Stimulated activated CD4-positive, alpha-beta T cell treated with anti-CD3 and anti-CD28 coated beads, Interleukin-4, amount 100 ng/mL, for 48 hours (primary cell): ENCODE measurements at places on chromosomes 5 and 9.

DNA sequence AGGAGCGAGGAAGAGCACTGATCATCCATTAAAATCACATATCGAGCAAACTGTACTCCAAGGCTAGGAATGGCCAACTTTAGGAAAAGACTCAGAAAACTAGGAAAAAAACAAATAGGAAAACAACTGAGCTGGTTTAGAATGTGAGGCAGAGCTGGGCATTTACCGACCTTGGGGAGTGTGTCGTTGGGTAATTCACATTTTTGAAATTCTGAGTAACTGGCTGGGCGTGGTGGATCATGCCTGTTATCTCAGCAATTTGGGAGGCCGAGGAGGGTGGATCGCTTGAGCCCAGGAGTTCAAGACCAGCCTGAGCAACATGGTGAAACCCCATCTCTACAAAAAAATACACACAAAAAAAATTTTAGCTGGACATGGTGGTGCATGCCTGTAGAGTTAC, 70.1 kb downstream of the ZFAND5 start:
- DNase-seq: no peak

DNA sequence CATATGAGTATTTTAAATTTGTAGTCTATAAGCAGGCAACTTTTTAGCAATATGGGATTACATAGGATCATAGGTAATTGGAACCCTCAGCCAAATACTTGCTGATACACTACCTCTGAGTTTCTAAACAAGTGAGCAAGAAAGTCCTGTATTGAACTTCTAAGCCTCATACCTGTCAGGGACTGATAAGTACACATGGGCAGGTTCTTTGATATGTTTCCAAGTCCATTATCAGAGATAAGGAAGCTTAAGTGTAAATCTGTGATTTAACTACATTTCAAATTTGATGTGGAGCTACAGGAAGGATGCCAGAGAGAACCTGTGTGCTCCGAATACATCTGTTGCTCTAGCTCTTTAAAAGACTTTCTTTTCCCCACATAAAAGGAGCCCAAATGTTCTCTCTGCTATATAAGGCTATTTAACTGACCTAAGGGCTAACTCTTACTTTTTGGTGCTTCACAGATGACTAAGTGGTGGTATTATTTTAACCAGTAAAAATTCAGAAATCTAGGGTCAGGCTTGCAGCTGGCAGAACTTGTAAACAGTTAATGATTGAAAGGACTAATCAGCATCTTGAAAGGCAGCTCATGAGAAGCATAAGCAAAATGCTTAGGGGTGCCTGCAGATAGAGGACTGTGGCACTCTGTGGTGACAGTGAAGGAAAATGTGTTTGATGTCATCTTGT, 228.6 kb downstream of the NR3C1 start:
- DNase-seq: no peak

- no peak for DNase-seq
Observed at GRCh38 chr5:67910546-67910945, 305.0 kb upstream of the PIK3R1 start.

GRCh38 chr5:167752936-167753335, 538.5 kb upstream of the WWC1 start:
- DNase-seq: no peak
